ENCODE measurements at places on chromosomes 13 and 19. TPM values are rescaled to one million over a fixed set of nuclear protein-coding genes. Genes with fewer than 3 reads are reported as not detected.

GRCh38 chr19:29700498-29700897 is 14.6 kb downstream of the C19orf12 start:
- DNase-seq, result no peak

- DNase-seq, result no peak
Measured at GRCh38 chr19:31166206-31166605, 183.0 kb downstream of the TSHZ3 start.

DNA sequence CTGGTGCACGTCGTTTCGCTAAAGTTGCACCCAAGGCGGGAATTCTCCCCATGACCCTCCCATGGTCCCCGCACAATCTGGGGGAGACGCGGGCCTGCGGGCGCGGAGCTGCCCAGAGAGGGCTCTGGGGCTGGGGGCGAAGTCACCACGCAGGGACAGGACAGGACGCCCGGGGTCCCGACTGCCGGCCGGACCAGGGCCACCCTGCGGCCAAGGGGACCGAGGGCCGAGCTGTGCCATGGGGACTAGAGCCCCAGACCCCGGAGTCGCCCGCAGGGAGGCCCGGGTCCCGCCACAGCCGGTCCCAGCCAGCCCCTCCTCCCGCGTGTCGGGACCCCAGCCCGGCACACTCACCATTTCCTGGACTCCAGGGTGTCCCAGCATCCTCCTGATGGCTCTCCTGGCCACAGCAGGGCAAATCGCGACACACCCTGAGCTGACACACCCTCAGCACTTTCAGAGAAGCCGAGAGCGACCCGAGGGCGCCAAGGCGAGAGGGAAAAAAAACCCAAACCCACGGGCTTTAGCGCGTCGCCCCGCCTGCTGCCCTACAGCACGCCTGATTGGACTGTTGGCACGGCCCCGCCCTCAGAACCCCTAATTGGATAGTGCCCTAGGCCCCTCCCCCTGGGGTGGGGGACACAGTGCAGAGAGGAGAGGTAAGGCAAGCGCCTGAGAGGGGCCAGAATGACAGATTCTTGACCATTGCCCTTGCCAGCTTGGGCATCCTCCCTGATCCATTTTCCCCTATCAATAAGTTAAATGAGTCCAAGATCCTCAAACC is 28.6 kb downstream of the ZNF44 start:
- no peak for DNase-seq

DNA sequence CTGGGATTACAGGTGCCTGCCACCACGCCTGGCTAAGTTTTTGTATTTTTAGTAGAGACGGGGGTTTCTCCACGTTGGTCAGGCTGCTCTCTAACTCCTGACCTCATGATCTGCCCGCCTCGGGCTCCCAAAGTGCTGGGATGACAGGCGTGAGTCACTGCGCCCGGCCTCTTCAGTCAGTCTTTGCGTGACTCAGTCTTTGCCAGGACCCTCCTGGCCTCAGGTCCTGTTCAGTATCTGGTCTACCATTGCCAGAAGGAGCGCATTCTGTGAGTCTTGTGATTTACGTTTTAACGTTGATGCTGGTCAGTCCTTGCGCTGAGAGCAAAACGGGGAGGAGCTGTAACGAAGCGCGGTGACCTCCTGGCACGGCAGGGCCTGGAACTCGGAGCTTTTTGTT is 7.6 kb upstream of the HMG20B start:
- no peak for DNase-seq

GRCh38 chr19:20607943-20608342 is 42.4 kb upstream of the ZNF737 start:
- no peak for DNase-seq

DNA sequence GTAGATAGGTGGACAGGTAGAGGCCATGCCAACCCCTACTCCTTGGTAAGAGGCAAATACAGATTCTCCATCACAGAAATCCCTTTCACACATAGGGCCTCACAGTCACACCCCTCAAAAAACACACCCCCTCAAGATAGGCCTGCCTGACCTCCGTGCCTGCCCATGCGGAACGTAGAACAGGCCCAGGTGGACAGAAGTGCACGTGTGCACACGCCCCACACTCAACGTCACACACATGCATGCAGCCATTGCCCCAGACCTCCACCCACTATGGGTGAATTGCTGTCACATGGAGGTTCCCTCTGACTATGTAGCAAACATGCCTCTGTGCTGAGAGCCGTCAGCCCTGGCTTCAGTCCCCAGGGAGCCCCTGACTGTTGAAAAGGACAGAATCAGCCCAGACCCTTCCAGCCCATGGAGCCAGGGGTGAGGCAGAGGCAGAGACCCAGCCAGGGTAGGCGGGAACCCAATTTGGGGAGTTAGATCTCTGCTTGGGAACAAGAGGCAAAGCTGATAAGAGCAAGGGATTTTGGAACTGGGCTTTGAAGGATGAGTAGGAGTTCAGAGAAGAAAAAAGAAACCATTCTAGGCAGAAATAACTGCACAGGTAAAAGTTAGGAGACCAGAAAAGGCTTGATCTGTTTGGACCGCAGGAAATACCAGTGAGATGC is 3.1 kb downstream of the ANKRD24 start:
- no peak for DNase-seq

DNA sequence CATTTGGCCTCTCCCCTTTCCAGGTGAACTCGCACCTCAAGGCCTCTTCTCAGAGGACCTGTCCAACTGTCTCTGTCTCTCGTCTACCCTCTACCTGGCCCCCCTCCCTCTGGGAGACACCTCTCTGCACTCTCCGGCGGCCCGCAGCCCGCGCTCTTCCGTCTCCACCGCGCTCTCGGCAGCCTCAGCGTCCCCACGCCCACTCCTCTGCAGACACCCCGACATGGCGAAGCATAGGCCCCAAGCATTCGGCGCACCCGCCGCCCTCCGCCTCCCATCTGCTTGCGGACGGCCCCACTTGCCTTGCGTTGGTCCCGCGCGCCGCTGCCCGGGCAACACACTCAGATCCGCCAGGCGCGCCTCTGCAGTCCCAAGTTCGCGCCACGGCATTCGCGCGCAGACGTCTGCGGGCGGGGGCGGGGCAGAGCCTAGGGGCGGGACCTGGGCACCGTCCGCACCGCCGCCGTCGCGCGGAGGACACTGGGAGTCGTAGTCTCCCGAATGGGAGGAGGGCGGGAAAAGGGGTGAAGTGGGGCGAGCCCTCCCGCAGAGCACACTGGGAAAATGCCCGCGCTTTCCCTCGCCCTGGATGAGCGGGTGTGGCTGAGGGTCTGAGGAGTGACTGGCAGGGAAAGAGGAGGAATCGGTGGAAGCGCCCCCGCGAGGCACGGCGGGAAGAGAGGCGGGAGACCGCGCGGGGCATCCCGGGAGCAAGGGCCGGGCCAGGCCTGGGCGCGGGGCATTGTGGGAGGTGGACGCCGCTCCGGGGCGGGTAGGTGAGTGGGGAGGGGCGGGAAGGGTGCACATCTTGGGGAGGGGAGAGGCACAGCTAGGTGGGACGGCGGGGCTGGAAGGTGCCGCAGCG is at the start of the genes LIG1 and ZSWIM9:
Gene LIG1 (minus strand): TSS at position 406 of the 865 bp plus-strand sequence. CDS start 4,778 bp downstream, outside the sequence.
Gene ZSWIM9 (plus strand): TSS at position 742 of the 865 bp plus-strand sequence. CDS start 1,123 bp downstream, outside the sequence.
- peak; percentile 91 for DNase-seq

DNA sequence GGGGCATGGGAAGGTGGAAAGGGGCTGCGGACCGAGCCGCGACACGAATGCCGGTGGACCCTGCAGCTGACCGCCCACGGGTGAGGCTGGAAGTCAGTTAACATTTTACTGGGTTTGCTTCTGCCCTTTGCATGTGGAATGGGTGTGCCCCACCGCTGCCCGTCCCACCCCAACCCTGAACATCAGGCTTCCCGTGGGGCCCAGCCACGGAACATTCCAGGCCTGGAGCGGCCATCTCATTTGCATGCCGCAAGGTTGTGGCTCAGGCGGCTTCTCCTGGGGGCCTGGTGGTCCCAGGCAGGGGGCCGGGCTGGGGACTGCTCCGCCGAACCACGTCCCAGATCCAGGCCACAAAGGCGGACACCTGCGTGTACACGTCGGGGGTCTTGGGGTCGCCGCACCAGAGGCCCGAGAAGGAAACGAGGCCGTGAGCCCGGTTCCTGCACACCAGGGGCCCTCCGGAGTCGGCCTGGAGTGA is 9.3 kb downstream of the FSTL3 start:
- DNase-seq, result no peak

DNA sequence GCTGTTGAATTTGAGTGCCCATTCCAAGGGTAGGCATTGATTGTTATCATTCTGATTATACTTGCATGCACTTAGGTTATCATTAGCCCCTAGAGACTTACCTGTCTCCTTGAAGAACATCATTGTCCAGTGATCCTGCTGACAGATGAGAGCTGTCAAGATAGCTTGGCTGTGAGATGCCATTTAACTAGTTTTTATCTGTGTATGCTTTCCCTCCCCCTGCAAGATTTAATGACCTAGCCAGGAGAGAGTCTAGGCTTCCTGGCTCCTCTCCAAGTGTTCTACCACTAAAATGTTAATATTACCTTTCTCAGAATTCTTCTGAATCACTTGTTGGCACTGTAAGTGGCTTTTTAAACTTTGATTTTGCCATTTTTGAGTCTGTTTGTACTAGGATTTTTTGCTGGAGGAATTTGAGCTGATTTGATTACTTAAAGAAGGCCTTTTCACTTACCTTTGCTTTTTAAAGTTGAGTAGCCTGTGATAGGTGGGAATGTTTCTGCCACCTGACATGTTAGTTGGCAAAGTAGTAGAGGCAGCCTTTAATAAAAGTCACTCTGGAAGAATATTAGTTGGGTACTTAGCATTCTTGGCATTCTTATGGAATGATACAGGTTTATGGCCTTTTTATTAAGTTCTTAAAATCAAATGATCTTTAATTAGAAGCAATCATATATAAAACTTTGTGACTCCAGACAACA is 41.1 kb downstream of the ARHGAP35 start:
- no peak for DNase-seq

- DNase-seq, result no peak
Measured at GRCh38 chr13:42873081-42873480, 91.7 kb downstream of the FAM216B start.

DNA sequence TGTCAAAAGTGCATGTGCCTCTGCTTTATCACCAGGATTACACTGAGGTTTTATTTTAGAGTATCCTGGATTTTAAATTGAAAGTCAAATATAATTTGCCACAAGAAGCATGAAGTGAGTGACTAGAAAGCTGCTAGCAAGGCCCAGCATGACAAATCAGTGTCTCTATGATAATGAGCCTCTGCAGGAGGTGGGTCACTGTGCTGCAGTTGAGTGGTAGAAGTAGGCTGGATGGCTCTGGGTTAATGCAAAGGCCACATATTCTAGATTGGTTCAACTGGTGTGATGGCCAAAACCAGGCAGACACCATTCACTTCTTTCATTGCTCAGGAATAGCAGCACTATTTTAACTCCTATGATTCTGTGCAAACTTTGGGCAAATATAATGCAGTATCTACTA is 491.5 kb downstream of the OLFM4 start:
- no peak for DNase-seq

DNA sequence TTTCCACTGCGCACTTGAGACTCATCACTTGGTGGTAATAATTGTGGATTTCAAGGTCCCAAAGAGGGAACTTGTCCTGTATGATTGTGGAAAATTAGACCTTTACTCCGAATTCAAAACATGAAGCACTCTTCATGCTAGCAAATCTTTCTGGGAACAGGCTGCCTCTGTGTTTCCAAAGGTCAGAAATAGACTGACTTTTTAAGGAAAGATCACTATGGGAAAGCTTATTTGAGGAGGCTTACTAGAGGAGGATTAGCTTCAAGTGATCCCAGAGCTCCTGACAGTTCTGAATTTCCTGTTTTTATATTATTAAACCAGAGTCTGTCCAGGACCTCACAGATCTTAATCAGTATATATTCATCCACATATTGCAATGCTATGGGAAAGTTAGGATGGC is 5.5 kb downstream of the WDFY2 start:
- no peak for DNase-seq

- DNase-seq, result no peak
Measured at GRCh38 chr13:101576455-101576854, 124.0 kb downstream of the ITGBL1 start.

DNA sequence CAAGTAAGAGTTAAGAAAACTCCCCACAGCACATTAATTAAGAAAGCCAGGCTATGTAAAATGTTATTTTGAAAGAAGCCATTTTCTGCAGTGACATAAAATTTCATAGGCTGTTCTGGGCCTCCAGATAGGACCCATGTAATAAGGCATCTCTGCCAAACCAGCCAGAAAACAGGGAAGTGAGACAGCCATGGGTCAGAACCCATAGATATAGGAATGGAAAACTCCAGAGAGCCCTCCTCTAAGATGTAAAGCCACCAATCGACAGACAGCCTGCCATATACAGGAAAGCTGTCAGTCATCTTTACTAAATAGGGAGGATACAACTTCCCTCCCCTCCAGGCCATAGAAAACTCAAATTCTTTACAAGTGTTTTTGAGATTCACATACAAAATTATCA is 493.3 kb downstream of the COG6 start:
- no peak for DNase-seq

GRCh38 chr13:65500481-65500880 is 1729.7 kb downstream of the PCDH9 start:
- DNase-seq, result no peak

GRCh38 chr19:11194656-11195558 is 2.4 kb downstream of the KANK2 start:
- no peak for DNase-seq

DNA sequence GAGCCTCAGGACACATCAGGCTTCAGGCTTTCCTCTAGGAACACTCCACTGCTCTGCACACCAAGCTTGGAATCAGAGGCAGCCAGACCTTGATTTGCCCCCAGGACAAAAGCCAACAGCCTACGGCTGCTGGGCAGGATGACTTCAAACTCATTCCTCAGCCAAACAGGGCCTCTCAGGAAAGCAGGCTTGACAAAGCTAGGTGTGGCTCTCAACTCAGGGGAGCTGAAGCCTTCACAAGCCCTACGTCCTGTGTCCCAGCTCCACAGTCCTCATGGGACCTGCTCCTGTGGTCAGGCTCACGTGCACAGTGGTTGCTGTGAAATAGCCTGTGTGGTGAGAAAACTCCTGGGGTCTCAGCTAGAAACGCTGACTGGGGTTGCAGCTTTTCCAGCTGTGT is 398.9 kb upstream of the ZNF507 start:
- DNase-seq, result no peak

The TSPAN16 gene
- not detected for total RNA-seq

The LMTK3 gene
- 21.0 TPM for total RNA-seq

The PSG1 gene
- not detected for total RNA-seq

The CEBPA gene
- 22.2 TPM for total RNA-seq

The TNNT1 gene
- 0.72 TPM for total RNA-seq

The AP2A1 gene
- 76.3 TPM for total RNA-seq

The ZNF154 gene
- 11.7 TPM for total RNA-seq

The SGCG gene
- 0.20 TPM for total RNA-seq
